ENCODE measurements at places on chromosomes 1 and 21.

DNA sequence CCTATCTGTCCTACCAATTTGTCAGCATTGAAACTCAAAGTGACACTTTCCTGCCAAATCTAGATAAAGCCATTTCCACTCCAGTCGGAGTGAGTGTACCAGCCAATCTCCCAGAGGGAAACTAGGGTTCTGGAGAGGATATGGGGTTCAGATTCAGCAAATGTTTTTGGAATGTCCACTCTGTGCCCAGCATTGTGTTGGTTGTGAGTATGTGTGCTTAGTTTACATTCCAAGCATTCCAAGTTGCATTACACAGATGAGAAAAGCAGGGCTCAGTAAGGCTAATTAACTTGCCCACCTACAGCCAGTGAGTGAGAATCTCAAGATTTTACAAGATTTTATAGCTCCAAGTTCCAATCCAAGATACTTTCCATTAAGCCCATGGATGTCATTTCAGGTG is 26.4 kb upstream of the RGS16 start:
- no peak for DNase-seq

GRCh38 chr1:38027201-38028104 is 14.9 kb downstream of the UTP11 start:
- no peak for DNase-seq

DNA sequence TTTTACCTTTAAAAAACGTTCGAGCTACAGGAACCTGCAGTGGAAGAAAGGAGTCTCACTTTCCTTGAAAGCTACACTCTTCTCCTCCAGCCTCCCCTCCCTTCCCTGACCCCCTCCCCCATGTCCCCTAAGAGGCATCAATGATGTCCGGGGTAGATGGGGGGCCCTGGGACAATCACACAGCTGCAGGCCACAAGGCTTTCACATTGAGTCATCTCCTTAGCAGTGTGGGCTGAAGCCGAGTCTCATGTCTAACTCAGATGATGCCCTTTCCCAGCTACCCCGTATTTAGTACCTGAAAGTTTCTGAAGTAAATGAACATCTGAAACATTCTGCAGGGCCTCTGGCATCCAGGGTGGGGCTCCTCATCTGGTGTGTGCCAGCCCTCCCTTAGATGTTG is 6.3 kb upstream of the GPR25 start:
- DNase-seq = no peak

DNA sequence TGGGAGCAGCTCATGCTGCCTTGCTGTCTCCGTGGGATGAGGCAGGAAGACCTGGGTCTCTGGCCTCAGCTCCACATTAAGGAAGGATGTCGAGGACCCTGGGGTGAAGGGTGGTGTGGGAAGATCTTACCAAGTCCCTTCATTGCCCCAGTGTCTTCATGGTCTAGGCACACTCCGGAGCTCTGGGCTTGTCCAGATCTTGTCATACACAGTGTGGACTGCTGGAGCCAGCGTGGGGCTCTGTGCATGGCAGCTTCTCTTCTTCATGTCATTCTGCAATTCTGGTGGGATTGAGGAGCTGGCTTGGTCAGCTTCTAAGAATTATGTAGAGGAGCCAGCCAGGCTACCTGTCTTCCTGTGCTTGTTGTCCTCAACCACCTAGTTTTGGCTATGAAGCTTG is 79.3 kb upstream of the ETV3 start:
- no peak for DNase-seq

DNA sequence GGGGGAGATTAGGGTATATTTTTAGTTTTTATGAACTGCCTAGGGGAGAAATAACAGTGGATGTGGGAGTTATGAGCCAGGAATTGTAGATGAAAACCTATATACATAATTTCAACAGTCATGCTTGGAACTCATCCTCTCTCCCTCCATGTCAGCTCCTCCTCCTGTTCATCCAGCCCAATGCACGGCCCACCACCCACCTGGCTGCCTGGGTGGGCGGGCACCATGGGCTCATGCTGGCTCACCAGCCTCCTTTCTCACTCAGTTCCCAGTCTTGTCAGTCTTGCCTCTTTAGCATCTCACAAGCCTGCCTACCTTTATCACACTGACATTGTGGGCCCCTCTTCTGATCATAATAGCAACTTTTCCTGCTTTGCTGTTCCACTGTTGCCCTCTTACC is 336.0 kb downstream of the DISC1 start:
- no peak for DNase-seq

GRCh38 chr1:159980786-159981185 is 26.7 kb upstream of the SLAMF9 start:
- DNase-seq = no peak

Data from D721Med (cell line).